Tongue (tissue), 3 donors: ENCODE measurements at places on chromosomes 3 and 15. TPM values are rescaled to one million over a fixed set of nuclear protein-coding genes. Genes with fewer than 3 reads are reported as not detected.

Gene ELL3
- total RNA-seq, result 6.1 TPM

Gene C2CD4B
- total RNA-seq, result 20.2 TPM

Gene KLHL40
- total RNA-seq, result 159 TPM

DNA sequence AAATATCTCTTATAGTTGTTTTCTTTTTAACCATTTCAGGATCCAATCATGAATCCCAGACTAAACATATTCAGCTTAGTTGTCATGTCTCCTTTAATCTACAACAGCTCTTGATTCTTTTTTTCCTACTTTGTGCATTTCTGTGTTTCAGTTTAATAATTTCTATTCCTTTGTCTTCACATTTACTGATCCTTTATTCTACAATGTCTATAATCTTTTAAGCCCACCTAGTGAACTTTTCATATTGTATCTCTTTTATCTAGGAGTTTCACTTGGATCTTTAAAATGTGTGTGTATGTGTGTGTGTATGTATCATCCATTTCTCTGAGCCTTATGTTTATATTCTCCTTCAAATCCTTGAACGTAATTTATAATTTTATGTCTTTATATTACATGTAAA, 70.1 kb downstream of the RNF13 start:
- DNase-seq, result no peak

DNA sequence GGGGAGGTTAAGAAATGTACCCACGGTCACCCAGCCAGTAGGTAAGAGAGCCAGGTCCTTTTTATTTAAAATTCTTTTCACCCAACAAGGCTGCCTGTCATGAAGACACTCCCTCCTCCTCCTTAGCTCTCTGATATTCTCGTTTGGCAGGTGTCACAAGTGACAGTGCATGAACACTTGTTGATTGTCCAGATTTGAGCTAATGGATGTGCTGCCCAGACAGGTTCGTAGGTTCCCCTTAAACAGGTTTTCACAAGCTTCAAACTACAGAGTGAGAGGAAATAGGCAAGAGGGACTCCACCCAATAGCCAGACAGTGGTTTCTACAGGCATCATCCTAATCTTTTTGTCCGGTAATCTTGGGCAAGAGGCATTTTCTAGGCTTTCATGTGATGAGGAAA, 32.2 kb downstream of the ATP13A4 start:
- DNase-seq, result peak; percentile 45

GRCh38 chr15:81338170-81339007, 14.4 kb upstream of the STARD5 start:
- DNase-seq, result peak; percentile 28

- DNase-seq, result no peak
Measured at GRCh38 chr3:190340071-190340470, 17.8 kb upstream of the CLDN1 start.

GRCh38 chr3:112881891-112882290, 35.2 kb upstream of the CD200R1L start:
- DNase-seq, result no peak

DNA sequence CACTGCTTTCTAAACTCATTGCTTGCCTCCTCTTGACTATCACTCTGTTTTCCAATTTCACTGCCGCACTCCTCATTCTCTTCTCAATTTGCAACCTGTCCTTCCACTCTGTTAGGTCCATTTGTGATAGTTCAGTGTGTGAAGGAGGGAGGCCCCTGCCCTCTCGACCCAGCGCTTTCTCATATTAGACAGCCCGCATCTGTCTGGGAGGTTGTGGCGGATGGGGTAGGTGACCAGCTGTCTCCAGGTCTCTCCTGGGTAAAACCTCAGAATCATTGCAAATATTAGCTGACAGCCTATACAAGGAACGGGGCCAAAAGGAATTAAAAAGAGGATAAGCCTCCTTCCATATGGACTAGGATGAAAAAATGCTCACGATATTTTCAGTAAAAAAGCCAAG, 358.3 kb downstream of the SHQ1 start:
- no peak for DNase-seq
